ENCODE measurements at places on chromosomes 4 and X.

GRCh38 chr4:165198329-165198728 lies 9.0 kb upstream of the KLHL2 start:
- DNase-seq = no peak

DNA sequence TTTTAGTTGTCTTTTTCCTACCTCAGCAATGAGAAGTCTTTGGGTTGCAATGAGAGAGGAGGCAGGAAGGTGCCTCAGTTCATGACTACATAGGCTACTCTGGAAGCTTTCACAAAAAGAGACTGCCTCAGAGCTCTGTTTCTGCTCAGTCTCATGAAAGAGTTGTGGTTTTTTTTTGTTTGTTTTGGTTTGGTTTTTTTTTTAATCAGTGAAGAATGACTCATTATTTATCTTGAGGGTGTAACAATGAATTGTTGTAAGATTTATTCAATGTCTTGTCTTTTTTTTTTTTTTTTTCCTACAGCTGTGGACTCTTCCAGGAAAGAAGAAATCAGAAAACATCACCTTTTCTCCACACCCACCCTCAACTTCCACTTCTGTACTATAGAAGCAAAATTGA lies 67.5 kb upstream of the CXCL13 start:
- no peak for DNase-seq

DNA sequence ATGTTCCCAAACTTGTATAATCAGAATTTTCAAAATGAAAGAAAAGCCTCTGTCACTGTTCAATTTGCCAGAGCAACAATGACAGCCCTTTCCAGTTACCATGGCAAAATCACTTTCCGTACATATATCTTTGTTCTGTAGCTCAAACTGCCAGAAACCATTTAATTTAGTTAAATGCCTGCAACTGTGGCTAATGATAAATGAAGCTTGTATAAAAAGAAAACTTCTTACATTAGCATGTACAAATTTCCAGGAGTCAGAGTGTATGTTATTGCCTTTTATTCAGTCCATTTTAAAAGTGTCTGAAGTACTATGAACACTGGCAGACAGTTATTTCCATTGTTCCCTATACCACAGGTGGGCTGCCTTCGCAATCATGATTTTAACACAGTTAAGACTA lies 30.3 kb downstream of the ARAP2 start:
- no peak for DNase-seq

DNA sequence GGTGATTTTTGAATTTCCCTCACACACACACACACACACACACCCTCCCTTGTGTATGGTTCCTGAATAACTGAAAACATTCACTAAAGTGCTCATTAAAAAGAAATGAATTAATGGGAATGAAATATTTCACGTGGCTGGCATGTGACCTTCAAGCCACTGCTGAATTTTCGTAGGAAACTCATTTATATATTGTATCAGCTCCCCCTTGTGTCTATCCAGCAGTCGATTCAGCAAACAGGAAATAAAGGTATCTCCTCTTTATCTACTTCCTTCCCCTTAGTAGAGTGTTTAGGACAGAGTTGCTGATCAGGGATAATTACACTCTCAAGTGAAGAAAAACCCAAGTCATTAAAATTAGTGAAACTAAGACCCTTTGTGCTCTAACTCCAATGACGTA lies 912.6 kb upstream of the LCORL start:
- DNase-seq = no peak

- no peak for DNase-seq
These were observed 3.7 kb downstream of the PPP1R3F start for GRCh38 chrX:49273181-49273727.

DNA sequence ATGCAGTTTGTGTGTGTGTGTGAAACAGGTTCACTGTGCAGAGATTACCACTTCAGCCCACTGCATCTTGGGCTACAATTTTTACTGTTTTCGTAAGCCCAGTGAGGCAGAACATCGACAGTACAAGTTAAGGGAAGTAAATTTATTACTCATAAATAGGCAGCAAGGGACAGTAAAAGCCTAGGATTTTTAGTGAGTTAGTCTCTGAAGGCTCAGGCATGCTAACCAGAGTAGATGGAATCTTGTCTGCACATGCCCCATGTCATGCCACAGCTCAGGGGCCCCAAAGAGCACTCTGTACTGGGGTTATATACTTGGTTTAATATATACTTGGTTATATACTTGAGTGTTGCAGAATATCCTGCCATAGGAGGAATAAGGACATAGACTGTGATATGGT lies 825.7 kb downstream of the TECRL start:
- no peak for DNase-seq

GRCh38 chrX:54776987-54777672 lies 20.9 kb downstream of the ITIH6 start:
- DNase-seq = no peak

- no peak for DNase-seq
These were observed 109.5 kb upstream of the MYOZ2 start for GRCh38 chr4:119025916-119026661.

GRCh38 chrX:38500141-38500540 lies 61.2 kb upstream of the TSPAN7 start:
- DNase-seq = no peak

GRCh38 chr4:176306837-176307665 lies 12.7 kb upstream of the SPCS3 start:
- no peak for DNase-seq

DNA sequence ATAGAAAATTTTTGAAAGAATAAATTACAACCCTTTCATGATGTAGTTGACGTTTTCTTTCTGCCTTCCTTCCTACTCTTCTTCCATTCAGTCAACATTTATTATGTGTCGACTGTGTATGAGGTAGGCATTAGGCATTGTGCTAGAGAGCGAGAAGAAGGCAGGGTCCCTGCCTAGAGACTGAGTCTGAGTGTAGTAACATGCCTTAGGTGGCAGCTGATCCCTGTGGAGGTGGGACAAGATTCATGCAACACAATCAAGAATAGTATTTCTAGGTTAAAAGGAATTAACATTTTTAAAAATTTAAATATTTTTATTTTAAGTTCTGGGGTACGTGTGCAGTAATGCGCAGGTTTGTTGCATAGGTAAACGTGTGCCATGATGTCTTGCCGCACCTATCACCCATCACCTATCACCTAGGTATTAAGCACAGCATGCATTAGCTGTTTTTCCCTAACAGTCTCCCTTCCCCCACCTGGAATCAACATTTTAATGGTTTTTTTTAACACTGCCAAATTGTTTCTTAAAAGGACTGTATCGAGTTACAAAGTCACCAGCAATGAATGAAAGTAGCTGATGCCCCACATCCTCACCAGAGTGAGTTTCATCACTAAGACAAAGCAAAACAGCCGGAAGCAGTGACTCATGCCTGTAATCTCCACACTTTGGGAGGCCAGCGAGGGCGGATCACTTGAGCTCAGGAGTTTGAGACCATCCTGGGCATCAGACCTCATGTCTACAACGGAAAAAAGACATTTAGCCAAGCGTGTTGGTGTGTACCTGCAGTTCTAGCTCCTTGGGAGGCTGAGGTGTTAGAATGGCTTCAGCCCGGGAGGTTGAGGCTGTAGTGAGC lies 84.0 kb downstream of the WWC2 start:
- DNase-seq = no peak

DNA sequence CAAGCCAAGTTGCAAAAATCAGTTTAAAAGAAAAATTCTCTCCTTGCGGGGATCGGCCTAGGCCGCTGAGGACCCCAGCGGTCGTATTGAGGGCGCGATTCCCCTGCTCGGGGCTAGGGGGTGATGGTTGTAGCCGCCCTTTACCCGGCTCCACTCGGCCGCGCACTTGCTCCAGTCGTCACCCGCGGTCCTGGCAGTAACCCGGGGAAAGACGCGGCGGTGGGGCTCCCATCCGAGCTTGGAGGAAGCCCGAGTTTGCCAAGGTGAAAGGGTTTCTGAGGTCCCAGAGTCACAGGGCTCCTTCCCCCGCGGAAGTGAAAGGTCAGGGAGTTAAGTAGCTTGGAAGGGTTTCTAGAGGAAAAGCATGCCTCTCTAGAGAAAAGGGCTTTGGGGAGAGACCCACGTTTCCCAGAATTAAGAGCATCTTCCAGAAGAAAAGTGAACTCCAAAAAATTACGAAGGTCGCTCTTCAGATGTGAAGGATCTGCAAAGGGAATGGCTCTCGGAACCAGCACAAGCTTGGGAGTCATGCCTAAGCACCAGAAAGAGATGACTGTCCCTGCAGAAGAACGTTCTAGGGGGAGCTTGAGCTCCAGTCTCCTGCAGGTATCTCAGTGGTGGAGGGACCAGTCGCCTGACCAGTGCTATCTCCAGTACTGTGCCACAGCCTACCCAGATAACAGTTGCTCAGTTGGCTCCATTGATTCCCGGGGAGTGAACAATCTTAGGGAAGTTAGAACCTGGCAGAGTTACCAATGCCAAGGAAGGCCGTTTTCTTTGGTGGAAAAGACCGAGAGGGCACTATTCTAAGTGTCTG lies 875 bp downstream of the LAP3 start:
- no peak for DNase-seq

DNA sequence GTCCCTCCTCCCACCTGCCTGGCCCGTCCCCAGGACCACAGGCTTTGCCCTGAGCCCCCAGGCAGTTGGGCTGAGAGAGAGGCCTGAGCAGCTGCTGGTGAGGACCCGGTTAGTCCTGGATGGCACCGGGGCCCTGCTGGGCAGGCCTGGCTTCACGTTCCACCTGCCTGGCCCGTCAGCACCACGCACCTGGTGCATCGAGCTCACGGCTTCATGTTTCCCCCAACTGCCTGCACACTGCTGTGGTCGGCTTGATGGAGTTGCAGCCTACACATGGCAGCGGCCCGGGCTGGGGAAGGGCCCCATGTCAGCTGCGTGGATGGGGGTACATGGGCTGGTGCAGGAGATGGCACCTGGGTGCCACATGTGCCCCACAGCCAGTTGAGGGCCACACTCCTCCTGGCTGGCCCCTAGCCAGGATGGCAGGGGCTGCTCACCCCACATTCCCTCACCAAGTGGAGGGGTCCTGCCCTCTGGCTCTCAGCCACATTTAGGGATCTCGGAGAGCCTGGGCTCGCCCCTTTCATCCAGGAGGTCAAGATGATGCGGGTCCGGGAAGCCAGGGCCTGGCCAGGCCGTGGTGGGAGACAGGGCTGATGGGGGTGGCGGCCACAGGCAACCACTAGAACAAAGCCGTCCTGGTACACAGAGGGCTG lies 28.5 kb downstream of the NKX1-1 start:
- no peak for DNase-seq

DNA sequence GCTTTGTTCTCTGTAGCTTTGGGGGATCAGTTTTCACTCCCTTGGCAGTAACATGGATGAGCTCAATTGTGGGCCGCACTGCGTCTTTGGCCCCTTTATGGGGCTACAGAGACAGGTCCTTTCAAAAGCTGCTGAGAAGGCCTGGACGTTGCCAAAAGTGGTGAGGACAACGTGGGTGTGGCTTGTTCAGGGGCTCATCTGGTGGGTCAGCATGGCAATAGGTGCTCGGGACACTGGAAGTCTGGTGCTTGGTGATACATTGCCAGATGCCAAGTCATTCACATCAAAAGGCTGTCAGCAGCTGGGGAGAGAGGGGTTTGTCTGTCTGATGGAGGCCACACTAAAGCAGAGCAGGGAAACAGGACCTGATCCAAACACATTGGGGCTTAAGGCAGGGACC lies 149.8 kb upstream of the EOLA2 start:
- DNase-seq = no peak

- no peak for DNase-seq
These were observed 52.0 kb upstream of the WDR17 start for GRCh38 chr4:176013476-176014247.

GRCh38 chr4:24991015-24991414 lies 39.7 kb downstream of the LGI2 start:
- no peak for DNase-seq

Data from left forelimb (tissue), 1 donor.